ENCODE measurements at places on chromosomes 5 and 9.

GRCh38 chr5:87576867-87577266 lies 164.1 kb upstream of the CCNH start:
- no peak for DNase-seq

DNA sequence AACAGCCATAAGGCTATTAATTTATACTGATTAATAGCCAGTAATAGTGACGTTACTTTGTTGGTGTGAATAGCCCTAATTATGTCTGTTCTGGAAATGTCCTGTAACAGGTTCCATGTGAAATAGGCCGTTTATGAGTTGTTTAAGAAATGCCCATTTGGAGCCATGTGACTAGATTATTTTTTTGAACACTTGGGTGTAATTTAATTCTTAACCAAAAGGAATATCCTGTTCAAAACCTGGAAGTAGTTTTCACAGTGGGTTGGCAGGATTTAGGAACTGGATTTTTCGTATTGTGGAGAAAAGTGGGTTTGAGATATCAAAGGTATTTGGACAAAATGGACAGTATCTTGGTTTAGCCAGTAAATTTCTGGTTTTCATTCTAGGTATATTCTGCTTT lies 1.3 kb downstream of the TENT2 start:
- no peak for DNase-seq

DNA sequence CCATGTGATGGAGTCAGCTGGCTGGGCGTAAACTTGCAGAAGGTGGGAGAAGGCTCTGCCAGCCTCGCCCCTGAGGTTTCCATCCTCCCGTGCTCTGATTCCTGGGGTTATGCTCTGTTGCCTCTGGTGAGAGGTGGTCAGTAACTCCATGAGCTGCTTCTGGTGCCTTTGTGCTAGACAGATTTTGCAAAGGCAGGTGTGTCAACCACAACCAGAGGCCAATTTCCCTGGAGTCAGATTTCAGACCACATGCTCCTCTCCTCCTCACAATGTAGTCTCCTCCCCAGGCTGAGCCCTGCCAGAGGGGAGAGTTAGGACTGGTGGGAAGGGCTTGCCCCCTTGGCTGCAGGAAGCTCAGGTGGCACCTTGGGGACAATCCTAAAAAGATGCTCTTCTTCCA lies 38.8 kb upstream of the TENT4A start:
- no peak for DNase-seq

DNA sequence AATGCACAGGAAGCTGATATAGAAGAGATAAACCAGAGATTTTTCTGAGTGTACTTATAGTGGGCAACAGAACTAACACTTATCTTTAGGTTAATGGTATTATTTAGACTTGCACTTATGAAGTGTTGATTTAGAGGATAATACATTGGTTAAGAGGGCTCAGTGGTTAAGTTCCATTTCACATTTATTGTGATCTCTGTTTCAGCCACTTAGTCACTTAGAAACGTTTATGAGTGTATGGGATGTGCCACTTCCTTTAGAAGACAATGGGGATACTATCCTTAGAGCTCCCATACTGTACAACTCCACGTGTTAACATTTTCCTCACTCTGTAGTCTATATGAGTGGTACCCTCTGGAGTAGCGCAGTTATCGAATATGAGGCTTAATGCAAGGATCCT lies 57.5 kb downstream of the PIP5K1B start:
- no peak for DNase-seq

GRCh38 chr5:73405691-73406090 lies 42.9 kb downstream of the FOXD1 start:
- no peak for DNase-seq

- no peak for DNase-seq
Measured at GRCh38 chr9:99762470-99762869, 59.2 kb upstream of the NR4A3 start.

GRCh38 chr9:70529833-70530232 lies 115.4 kb upstream of the KLF9 start:
- DNase-seq = no peak

- no peak for DNase-seq
Measured at GRCh38 chr5:149724130-149724840, 5.8 kb upstream of the PPARGC1B start.

DNA sequence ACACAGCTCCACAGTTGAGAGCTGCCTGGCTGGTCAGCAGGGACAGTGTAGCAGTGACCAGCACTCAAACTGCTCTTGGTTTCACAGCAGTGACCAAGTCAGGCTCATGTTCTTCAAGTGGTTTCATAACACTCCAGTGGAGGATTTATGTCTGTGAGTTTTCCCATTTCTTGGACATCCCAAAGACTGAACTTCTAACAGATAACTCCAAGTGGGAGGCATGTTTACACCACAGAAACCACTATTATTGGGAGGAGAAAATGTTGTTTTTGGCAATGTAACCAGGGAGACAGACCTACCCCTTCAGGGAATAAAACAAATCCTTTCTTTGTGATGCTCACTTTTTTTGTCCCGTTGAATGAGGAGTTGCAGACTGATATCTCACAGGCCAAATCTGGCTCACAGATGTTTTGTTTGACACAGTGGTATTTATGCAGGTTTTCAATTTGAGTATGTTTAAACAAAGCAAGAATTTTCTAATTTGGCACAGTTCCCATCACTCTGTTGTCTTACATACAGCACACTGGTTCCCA lies 141.5 kb downstream of the RMI1 start:
- DNase-seq = no peak

DNA sequence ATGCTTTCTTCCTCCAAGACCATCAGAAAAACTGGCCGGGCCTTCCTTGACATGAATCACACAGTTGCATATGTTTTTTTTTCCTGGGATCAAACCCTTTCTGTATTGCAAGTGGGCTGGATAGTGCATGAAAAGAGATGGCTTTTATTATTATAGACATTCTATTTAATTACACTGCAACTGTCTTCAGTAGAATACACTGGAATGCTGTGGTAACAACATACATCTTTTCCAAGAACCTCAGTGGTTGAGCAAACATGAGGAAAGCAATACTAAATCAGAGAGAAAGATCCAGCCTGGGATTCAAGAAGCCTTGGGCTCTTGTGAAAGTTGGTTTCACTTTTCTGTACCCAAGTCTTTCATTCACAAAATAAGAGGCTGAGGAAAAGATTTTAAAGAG lies 193.0 kb downstream of the DMAC1 start:
- DNase-seq = no peak

DNA sequence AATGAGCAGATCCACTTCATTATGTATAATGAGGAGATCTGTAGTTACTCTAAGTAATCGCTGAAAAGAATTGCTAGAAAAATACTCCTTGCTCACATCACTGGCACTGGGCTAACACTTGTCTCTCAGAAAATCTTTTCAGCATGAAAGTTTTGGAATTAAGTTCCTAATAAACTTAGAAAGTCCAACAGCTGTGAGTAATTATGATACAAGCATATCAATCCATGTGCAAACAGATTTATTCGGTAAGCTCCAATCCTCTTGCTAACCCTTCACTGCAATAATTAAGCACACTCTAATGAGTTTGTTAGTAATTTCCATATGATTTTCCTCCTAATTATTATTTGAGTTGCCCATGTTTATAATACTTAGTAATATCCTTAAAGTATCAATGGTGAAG lies 652.6 kb upstream of the WWC1 start:
- no peak for DNase-seq

DNA sequence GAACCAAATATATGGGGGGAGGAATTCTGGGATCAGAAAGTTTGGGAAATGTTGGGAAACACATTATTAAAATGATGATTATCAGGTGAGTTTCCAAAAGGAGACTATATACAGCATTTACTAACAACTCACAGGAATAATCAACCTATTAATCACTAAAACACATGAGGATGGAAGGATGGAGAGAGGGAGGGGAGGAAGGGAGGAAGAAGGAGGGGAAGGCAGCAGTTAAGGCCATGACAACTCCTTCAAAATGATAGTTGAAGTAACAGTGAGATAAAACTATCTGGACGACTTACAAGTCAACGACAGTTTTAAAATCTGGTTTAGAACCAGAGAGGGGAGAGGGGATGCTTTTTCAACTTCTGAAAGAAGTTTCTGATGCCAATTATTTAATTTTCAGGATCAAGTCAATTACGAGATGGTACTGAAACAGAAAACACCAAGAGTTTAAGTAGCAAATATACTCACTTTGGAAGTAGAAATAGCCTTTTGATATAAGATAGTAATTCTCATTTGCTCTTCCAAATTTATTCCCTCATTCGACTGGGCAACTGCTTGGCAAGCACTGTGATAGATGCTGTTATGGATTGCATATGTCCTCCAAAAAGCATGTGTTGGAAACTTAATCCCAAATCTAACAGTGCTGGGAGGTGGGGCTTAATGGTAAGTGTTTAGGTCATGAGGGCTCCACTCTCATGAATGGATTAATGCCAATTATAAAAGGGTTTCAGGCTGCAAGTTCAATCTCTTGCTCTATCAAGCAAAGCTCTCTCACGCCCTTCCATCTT lies 30.4 kb downstream of the FBXW11 start:
- no peak for DNase-seq

- DNase-seq = no peak
Measured at GRCh38 chr5:96459313-96460121, 26.5 kb upstream of the PCSK1 start.

DNA sequence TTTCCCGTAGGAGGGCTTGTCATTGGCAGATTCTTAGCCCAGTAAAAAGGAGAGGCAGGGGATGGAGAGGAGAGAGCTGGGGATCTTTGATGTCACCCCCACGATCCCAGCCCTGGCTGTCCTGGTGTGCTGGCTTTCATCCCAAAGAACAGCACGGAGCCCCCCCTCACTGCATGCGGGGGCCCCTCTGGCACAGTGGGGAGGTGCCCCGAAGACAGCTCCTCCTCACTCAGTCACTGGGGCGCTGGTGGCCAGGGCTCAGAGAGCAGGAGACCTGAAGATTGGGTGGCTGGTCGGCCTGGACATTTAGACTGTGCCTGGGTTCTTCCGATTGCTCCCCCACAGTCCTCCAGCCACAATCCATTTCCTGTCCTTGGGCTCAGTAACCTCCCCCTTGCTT lies 207.5 kb downstream of the MELK start:
- DNase-seq = no peak

DNA sequence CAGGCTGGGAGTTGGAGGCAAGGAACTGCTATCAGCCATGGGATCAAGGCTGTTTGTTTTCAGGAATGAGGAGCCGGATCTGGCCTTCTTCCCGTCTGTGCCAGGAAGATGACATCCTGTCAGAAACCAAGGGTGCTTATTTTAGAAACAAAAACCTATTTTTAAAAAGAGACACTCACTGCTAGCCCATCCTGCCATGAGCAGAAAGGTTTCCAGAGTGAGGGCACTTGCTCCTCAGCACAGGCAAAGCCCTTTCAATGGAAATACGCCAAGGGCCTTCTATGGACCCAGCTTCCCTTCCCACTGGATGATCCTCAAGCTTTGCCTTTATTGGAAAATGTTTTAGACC lies 132.6 kb upstream of the FSTL4 start:
- no peak for DNase-seq

DNA sequence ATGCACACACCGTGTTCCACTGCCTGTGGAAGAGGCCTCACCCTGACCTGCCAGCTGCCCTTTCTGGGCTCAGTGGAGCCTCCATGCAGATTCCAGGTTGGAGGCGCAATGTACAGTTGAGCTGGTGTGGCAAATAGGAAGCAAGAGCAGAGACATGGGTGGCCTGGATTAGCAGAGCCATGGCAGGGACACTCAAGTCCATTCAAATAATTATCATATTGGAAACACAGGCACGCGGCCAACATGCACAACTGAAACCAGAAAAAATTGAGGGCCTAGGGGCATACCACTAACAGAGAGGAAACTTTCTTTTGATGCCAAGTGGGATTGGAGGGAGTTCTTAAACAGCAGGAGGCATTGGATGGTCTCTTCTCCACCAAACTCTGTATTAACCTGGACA lies 35.8 kb downstream of the OTULINL start:
- DNase-seq = no peak

DNA sequence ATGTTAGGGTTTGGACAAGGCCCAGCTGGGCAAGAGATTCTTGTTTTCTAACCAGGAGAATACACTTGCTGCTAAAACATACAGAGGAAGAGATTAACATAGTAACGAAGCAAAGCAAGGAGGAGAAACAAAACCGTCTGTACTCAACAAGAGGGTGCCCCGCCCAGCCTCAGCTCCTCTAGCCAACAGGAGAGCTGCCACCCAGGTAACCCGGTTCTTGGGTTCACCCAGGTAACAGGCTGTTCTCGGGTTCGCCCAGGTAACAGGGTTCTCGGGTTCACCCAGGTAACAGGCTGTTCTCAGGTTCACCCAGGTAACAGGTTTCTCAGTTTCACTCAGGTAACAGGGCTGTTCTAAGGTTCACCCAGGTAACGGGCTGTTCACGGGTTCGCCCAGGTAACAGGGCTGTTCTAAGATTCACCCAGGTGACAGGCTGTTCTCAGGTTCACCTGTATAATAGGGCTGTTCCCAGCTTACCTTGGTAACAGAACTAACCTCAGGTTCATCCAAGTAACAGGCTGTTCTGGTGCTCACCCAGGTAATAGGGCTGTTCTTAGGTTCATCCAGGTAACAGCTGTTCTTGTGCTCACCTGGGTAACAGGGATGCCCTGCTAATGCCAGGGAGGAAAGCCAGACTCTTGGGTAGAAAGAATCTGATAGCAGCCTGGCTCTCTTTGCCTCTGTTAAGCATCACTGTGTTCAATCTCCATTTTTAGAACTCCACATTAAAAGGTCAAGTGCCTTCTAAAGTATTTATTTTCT lies 271.6 kb downstream of the SYK start:
- DNase-seq = no peak

DNA sequence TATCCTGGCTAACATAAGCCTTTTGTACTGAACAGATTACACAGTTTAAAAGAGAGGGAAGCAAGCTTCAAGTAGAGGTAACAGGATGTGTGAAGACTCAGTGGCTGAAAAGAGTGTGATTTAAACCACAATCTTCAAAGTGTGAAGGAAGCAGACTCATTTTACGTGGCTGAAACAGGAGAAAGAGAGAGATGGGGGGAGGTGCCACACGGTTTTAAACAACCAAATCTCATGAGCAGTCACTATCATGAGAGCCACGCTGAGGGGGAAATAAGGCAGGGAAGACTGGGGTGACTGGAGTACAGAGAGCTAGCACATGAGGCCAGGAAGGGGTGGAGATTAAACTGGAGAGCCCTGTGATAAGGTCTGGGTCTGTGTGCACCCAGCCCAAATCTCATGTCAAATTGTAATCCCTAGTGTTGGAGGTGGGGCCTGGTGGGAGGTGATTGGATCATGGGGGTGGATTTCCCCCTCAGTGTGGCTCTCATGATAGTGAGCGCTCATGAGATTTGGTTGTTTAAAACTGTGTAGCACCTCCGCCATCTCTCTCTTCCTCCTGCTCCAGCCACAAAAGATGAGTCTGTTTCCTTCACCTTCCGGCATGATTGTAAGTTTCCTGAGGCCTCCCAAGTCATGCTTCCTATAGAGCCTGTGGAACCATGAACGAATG lies 318.6 kb upstream of the CD180 start:
- no peak for DNase-seq

DNA sequence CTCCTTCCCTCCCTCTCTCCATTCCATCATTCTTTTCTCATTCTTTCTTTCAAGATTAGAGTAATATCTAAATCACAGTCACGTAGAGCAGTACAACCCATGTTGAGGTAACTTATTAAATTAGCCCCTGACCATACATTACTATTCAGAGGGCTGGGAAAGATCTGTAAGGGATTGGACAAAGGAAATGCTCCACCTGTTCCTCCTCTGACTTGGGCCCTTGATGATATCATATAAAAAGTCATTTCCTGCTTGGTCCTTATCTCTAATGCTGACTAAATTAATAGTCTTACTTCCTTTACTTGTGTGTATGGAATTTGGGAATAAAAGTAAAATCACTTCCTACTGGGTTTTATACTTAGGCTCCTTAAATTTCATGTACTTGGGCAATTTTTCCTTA lies 40.8 kb downstream of the SNX18 start:
- DNase-seq = no peak

GRCh38 chr9:96057155-96057554 lies 181.7 kb downstream of the ERCC6L2 start:
- no peak for DNase-seq

Data from amniotic stem cell (primary cell).